ENCODE measurements at places on chromosomes 5 and 9.

DNA sequence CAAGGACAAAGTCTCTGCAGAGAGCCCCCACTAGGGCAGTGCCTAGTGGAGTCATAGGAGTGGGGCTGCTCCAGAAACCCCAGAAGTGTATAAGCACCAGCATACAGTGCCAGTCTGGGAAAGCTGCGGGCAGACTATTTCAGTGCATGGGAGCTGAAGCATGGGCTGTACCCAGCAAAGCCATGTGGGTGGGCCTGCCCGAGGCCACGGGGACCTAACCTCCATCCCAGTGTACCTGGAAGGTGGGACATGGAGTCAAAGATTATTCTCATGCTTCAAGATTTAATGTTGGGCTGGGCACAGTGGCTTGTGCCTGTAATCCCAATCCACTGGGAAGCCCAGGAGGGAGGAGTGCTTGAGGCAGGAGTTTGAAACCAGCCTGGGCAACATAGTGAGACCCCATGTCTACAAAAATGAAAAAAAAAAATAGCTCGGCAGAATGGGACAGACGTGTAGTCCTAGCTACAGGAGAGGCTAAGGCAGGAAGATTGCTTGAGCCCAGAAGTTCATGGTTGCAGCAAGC is 36.7 kb downstream of the PTPDC1 start:
- no peak for DNase-seq

GRCh38 chr9:135716045-135716444 is 14.1 kb downstream of the KCNT1 start:
- DNase-seq = no peak

DNA sequence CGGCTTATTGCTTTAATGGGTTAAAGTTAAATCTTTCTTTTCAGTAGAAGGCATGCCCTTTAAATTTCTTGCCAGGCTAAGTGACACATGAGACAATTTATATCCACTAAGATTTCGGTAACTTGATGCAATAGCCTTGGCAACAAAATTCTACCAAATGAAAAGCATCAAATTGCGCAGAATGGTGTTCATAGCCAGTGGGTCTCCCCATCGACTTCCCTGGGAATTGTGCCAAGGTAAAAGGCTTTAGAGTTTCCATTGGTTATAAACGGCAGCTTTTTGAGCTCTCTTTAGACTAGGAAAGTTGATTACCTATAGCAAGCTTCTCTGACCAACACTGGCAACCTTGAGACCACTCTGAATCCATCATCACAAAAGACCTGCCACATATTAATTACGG is 358.4 kb downstream of the ARRDC3 start:
- no peak for DNase-seq

GRCh38 chr5:7209658-7210057 is 186.3 kb upstream of the ADCY2 start:
- DNase-seq = no peak
